Mammary epithelial cell (primary cell): ENCODE measurements at places on chromosomes 6 and 20.
A peak's percentile ranks its signal among the peaks of the same experiment; 100 is the strongest.

DNA sequence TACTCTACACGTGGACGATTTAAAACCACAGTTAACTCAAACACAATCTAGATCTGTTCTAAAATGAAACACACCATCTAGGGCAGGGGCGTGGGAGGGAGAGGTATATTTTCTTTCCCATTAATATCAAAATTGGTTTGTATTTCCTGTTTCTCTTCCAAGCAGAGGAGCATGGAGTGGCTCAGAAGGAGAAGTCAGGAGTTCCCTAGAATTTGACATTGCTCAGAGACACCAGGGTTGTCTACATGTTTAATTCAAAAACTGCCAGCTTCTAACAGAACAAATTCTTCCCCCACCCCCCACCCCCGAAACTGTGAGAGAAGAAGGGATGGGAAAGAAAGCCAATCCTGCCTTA, 2.3 kb downstream of the PREX1 start:
- no peak for DNase-seq

GRCh38 chr6:160810238-160810637, 108.2 kb downstream of the PLG start:
- DNase-seq, result peak; percentile 41

DNA sequence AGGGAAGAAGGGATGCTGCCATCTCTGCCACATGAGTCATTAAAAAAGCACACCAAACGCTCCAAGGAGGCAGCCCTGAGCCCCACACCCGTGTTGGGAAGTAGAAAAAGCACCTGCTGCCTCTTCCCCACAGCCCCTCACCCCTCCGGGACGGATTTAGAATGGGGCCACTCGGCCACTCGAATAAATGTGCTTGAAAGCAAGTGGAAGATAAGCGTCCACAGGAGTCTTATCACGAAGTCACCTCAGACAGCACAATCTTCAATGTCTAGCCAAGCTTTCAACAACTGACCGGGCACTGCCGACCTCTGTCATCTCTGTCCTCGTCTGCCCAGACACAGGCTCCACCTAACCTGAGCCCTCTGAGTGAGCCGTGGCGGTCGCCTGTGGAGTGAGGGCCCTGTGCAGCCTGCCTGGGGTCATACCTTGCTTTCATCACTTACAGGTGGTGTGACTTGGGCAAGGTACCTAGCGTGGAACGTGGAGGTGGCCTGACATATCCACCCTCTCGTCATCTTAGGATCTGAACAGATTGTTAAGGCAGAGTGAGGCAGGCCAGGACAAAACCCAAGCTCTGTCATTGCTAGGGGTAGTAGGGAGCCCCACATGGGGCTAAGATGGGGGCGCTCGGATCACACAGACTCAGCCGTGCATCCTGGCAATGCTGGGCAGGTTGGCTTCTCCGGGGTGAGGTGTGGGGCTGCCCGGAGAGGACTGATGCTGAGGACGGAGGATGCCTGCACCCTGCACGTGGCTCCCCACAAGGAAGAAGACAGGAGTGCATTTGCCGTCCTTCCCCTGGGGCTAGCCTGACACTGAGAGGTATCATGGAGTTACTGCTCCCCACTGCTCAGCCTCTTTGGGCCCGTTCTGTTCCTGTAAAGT, 34.8 kb downstream of the PSMG4 start:
- DNase-seq, result no peak

- DNase-seq, result no peak
Measured at GRCh38 chr20:24977336-24977735, 15.2 kb downstream of the APMAP start.

- DNase-seq, result no peak
Measured at GRCh38 chr20:61625246-61625645, 373.2 kb downstream of the CDH4 start.

GRCh38 chr6:42987533-42988451, 3.4 kb downstream of the PPP2R5D start:
- DNase-seq, result no peak

- peak; percentile 78 for DNase-seq
Measured at GRCh38 chr6:30884521-30885480, 482 bp downstream of the DDR1 start.

DNA sequence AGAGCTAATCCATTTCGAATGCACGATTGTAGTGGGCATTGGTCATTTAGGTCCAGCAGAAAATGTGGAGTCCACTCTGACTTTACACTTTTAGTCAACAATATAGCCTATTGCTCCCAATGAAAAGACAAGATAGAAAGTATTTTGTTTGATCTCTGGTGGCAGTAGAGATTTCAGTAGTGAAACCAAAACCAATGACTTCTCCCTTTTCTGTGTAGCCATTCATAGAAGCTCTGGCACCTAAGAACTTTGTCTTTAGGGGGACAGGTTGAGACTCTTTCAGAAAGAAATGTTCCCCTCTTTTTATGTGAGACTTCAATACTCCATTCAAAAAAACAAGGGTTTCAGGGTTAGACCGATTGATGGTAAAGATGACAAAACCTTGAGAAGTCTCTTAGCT, 510.8 kb upstream of the POU3F2 start:
- no peak for DNase-seq

GRCh38 chr20:20734475-20734948, 22.1 kb upstream of the RALGAPA2 start:
- DNase-seq, result no peak

DNA sequence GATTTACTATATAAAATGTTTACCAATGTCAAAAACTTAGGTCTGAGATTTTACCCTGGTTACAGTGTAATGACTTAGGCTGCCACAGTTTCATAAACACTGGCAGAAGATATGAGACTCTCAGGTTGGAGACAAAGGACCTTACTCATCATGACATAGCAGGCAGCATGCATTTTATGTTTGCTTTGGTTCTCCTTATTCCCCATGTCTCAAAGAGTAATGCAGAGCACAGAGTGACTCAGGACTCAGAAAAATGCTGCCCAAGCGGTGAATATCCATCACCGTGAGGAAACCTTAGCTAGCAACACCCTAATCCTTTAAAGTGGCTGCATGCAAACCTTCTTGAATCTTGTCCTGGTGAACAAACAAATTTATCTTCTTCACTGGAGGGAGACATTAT, 112.1 kb upstream of the EYS start:
- no peak for DNase-seq

- no peak for DNase-seq
Measured at GRCh38 chr6:138656364-138657064, 117.1 kb upstream of the CCDC28A start.

DNA sequence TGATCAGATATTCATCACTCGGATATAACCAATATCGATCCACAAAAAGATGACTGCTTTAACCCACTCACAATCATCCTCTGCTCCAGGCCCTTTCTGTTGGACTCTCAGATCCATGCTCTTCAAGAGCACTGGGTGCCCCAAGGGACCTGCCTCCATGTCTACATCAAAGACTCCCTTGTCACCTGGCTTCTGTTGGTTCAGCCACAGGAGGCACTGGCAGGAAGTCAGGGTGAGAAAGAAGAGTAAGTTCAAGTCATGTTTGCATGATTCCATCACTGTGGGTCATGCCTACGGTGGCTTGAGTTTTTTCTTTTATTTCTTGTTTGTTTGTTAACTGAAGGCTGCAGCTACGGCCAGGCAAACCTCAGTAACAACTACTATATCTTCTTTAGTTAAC, 243.3 kb downstream of the ADGRG6 start:
- no peak for DNase-seq

GRCh38 chr20:12599494-12599893, 409.3 kb upstream of the SPTLC3 start:
- DNase-seq, result no peak

GRCh38 chr20:23152308-23152892, 66.3 kb upstream of the CD93 start:
- no peak for DNase-seq

DNA sequence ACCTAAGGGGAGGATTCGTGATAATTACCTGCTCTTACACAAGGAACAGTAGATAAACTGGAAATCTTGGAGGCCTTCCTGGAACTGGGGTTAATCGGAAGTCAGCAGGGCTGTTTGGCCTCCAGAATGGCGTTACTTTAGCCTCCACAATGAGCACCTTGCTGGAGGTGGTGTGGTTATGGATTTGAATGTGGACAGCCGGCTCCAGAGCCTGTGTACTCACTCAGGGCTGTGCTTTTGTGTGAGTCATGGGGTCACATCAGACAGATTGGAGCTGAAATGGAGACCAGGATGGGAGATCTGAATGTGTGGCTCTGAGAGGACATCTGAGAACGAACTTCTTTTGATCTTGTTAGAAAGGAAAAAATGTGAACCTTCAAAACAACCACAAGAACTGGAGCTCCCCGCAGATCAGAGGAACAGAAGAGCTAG, 30.4 kb downstream of the IGF2R start:
- no peak for DNase-seq

GRCh38 chr6:118952683-118953082, 17.7 kb upstream of the MCM9 start:
- DNase-seq, result no peak

DNA sequence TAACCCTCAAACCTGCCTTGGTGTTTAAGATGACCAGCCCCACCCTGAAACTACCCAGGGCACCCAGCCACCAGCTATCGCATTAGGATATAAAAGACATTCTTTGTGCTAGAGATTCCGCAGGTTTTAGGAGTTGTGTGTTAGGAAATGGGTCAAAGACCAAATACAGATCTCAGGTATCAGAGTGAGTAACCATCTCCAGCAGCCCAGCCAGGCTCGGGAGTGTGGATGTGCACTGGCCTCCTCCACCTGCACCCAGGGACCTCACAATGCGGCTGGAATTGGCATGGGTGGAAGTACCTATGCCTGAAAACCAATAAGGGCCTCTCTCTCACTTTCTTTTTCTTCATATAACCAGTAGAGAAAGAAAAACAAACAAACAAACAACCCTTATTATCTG, 51.1 kb upstream of the CST7 start:
- no peak for DNase-seq

DNA sequence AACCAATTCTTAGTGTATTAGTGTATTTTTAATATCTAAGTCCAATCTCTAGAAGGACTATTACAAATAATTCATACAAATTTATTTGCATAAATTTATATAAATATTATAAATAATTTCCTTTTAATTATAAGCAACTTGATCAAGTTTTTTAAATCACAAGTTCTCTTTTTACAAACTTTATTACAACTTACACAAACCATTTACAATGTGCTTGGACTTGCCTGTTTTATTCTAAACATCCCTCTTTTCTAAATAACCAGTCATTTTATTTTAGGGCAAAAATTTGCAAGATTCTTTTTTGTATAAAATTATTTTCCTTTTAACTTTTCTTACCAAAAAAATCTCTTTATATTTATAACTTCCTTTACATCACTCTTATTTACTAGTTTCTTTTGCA, 83.5 kb upstream of the SYNCRIP start:
- DNase-seq, result no peak

DNA sequence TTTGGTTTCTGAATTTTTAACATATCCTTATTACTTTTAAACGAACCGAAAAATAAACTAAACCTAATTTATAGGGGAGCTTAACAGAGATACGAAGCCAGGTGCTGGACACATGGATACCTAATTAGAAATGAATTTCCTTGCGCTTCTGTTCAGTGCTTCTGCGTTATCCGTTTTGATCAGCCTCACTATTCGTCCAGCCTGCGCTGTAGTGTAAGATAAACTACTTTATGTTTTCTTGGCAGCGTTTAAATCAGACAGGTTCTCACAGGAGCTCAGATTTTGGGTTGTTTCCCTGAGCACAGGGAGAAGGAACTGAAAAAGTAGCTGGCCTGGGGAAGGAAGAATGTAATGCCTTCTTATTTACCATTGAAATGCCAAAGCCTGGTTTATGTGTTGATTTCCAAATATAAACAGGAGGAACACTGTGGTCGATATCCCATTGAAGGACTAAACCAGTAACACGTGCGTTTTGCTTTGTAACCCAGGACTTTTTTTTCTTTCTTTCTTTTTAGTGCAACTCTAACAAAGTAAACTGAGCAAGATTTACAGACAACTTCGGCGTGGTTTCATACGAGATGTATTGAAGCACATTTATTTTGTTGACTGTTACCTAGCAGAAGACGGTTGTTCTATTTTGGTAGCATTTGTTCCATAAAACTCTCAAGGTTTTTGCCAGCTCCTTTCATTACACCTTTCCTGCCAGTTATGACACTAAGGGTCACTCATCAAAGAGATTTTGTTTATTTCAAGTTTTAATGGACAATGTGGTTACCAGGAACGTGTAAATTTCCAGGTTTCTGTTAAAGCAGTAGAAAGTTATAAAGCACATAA, 214.8 kb upstream of the HEY2 start:
- no peak for DNase-seq

DNA sequence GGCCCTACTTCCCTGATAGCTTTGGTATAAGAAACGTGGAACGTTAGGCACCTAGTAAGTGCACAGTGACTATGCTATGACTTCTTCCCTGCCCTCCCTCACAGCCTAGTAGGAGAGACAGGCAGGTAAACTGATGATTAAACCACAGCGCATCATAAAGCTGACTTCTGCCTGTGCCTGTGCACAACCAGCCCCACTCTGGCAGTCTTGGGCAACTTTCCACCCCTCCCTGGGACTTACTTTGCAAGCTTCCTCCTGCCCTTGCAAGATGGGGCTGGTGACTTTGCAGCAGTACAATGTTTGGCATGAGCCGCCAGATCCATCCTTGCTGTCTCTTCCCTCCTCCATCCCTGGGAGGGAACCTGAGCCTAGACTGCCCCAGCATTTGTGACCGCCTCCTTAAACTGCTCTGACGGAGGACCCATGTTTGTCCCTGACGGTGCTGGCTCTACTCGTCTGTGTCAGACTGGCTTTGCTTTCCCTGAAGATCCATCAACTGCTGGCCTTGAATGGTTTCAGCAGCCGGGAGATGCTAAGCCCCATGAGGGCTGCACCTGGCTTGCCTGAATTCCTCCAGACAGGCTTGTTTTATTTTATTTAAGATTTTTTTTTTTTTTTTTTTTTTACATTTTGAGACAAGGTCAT, 36.1 kb downstream of the EFCAB8 start:
- peak; percentile 71 for DNase-seq

- no peak for DNase-seq
Measured at GRCh38 chr6:91299544-91300491, 712.9 kb upstream of the MAP3K7 start.

- DNase-seq, result no peak
Measured at GRCh38 chr6:107714104-107714503, 110.0 kb downstream of the SCML4 start.

DNA sequence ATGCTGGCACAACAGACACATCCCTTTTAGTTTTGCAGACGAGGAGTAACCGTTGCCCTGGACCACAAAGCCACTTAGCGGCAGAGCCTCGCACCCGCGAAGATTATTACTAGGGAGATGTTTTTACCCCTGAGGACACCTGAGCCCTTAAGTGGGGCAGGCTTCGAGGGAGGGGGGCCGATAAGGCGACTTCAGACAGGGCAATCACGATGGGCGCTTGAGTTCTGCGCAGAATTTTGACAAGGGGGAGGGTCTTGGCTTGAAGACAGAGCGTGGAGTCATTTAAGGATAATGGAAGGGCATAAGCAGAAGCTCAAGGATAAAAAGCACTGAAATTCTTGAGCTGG, 650 bp upstream of the TTK start:
- no peak for DNase-seq
